ENCODE measurements at places on chromosomes 11 and 22.

GRCh38 chr11:25602959-25603358, 729.0 kb upstream of the ANO3 start:
- no peak for DNase-seq

- DNase-seq, result no peak
Measured at GRCh38 chr11:132131961-132132360, 761.5 kb downstream of the NTM start.

GRCh38 chr22:22705328-22706100, 61.1 kb downstream of the GGTLC2 start:
- DNase-seq, result no peak

GRCh38 chr11:59901306-59901705, 22.7 kb downstream of the OOSP3 start:
- no peak for DNase-seq

DNA sequence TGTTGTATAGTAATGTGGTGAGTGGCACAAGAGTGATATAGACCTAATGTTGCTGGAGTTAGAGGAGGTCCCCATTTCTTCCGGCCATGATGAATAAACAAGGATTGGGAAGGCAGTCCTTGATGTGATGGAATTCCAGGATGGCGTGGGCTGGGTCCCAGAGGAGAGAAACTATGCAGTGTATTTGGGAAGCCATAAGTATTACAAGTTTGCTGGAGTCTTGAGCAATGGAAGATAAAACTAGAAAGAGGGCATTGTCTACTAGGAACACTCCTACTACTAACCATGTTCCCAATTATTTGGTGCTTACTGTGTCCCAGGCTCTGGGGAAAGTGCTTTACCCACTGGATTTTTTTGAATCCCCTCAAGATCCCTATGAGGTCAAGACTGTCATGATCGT, 20.0 kb downstream of the LDLRAD3 start:
- DNase-seq, result no peak

GRCh38 chr11:11836676-11837231, 5.0 kb upstream of the USP47 start:
- no peak for DNase-seq

- DNase-seq, result peak; percentile 40
Measured at GRCh38 chr11:71080239-71081097, 171.9 kb downstream of the SHANK2 start.

- no peak for DNase-seq
Measured at GRCh38 chr11:134921938-134922337, 509.9 kb upstream of the B3GAT1 start.
